HuH-7 (cell line): ENCODE measurements at places on chromosomes 1 and 21.

DNA sequence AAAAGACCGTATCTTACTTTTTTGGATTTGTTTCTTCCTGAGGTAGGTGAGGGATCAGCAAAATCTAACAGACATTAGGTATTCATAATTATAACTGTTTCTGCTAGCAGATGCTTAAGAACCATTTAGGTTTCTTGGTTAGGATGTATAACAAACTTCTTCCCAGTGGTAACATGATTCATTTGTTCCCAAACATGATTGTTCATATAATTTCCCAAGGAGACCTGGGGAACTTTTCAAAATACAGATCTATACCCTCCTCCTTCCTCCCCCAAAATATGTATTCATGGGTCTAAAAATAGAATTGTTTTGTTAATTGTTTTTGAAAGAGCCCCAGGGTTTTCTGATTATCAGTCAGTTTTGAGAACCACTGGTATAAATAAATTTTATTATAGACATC, 228.2 kb downstream of the COP1 start:
- DNase-seq: no peak

DNA sequence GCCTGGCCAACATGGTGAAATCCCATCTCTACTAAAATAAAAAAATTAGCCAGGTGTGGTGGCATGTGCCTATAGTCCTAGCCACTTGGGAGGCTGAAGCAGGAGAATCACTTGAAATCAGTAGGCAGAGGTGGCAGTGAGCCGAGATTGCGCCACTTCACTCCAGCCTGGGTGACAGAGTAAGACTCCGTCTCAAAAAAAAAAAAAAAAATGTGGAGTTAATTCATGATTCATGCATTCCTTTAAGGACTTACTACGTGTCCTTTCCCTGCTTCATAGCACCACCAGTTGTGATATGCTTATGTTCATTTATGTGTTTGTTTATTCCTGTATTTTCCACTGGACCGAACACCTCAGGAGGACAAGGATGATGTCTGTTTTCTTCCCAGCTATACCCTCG, 12.7 kb upstream of the PRELP start:
- DNase-seq: no peak

DNA sequence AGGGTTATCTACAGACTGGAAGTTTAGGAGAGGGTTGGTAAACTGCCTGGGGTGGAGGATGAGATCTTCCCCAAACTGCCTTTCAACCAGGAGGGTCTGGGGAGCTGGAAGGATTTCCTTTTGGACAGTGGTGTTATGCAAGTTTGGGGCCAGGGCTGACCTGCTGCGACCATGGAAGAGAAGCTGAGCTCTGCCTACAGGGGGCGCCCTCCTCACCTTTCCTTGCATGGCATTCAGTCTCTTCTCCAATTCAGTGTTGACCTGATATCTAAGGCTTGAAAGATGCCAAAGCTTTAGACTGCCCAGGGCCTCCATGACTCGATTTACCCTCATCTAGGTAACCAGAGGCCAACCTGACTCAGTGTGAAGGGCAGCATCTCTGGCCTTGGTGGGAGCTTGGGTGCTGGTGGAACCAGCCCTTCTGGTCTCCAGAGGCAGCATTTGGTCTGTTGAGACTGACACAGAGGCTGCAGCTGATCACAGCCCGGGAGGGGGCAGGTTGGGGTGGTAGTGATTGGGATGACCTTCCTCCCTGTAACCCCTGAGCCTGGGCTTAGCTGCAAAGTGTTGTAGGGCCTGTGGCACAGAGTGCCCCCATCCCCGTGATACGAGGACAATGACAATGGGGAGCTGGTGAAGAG, 170.0 kb downstream of the GRIK3 start:
- DNase-seq: no peak

GRCh38 chr1:226548256-226549093, at the start of gene STUM:
STUM (plus strand) TSS chr1:226548764; CDS start chr1:226548905, 141 bp downstream.
- DNase-seq: peak; percentile 57

GRCh38 chr21:32499249-32500055, 85.9 kb downstream of the TCP10L start:
- DNase-seq: no peak

DNA sequence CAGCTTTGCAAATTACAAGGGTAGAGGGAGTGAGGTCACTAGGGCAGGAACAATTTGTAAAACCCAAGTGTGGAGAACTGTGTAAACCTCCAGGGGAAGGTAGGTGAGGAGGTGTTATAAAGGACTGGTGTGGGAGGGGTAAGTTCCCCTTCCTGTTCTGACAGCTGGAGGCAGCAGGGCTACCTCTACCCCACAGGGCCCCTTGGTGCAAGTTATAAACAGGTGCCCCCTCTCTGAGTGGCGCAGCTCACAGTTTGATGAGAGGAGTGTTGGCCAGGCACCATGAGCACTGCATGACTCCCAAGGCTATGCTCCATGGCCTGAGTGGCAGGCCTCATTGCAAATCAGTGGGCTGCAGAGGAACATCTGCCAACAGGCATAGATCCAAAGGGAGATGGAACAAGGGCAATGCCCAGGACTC, 41.0 kb downstream of the MFSD2A start:
- DNase-seq: no peak

DNA sequence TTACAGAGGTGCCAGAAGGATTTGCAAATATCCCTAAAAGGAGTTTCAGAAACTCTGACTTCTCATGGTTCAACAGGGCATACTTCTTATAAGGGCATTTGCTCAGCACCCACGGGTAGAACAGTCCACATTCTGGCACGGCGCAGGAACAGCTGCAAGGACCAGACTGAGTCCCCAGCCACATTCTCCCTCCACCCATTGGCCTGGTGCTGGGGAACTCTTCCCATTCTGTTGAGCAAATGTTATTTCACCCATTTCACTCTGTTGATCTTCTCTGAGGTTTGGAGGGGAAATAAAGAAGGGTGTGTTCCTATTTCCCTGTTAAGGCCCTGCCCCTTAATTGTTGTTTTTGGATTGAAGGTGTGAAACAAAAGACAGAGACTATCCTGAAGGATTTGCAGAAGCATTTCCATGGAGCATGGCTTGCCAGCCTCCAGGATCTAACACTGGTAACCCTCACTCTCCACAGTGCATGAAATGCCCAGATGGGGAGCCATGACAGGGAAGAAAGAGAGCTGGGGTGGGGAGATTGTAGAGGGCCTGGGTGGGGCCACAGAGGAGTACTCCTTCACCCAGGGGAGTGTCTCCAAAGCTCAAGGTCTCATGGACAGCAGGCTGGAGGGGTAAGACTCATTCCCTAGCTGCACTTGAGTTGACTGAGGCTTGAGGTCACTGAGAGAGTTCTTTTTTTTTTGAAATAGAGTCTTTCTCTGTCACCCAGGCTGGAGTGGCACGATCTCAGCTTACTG, 35.0 kb downstream of the INAVA start:
- no peak for DNase-seq

- peak; percentile 38 for DNase-seq
Measured at GRCh38 chr1:230861489-230861888, 6.8 kb downstream of the C1orf198 start.

- DNase-seq: no peak
Measured at GRCh38 chr1:91844862-91845528, 41.0 kb downstream of the TGFBR3 start.

DNA sequence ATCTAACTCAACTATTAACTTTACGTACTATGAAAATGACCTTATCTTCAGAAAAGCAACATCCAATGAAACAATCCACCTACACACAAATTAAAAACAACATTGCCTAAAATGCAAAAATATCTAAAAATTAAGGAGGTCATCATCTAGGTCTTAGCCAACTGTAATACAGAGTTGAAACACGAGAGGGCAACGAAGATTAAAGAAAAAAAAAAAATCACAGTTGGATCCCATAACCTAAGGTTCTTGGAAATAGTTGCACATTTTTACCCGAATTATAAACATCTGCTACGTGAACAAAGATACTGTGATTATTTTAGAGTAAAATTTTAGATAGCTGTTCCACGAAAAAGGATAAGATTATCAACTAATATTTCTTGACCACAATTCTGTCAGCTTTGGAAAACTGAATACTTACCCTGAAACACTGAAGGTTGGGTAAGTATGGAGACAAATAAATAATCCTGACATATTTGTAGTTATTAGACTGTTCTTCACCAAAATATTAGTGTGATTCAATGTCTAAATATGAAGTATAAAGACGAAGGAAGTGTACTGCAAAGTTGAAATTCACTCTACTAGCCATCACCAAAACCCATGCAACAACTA, 88.0 kb upstream of the AK4 start:
- DNase-seq: peak; percentile 30

DNA sequence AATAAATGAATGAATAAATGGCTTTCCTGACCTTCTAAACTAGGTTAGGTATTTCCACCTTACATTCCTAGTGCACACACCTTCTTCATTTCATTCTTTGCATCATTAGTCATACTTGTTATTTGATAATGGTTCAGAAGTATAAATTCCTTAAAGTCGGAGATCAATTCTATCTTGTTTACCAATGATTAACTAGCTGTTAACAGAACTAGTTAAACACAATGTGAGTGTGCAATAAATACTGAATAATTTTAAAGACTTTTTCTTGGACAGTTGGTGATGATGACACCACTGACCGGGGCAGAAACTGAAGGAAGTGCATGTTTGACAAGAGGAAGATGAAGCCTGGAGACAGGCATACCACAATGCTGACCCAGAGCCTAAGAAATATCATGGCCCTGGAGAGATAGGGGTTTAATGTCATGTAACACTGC, 207.1 kb upstream of the DEPDC1 start:
- no peak for DNase-seq

DNA sequence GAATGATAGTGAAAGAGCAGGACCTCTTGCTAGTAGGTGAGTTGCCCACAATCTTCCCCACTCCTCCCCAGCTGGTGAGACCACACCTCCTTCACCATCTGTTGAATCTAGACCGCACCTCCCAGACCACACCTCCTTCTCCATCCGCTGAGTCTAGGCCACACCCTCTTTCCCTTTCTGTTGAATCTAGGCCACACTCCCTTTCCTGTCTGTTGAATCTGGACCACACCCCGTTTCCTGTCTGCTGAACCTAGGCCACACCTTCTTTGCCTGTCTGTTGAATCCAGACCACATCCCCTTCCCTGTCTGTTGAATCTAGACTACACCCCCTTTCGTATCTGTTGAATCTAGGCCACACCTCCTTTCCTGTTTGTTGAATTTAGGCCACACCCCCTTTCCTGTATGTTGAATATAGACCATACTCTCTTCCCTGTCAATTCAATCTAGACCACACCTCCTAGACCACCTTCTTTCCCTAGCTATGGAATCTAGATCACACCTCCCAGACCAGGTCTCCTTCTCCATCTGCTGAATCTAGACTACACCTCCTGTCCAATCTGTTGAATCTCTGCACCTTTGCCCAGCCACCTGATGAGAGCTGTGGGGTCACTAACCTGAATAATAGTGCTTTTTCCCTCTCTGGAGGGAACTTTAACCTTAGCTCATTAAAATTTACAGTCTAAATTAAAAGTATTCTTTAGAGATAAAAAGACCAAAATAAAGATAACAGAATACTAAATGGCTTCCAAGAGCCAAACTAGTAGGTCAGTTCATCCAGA, 116.3 kb downstream of the DAB1 start:
- peak; percentile 25 for DNase-seq

GRCh38 chr1:232923739-232924386, 26.5 kb upstream of the NTPCR start:
- no peak for DNase-seq

DNA sequence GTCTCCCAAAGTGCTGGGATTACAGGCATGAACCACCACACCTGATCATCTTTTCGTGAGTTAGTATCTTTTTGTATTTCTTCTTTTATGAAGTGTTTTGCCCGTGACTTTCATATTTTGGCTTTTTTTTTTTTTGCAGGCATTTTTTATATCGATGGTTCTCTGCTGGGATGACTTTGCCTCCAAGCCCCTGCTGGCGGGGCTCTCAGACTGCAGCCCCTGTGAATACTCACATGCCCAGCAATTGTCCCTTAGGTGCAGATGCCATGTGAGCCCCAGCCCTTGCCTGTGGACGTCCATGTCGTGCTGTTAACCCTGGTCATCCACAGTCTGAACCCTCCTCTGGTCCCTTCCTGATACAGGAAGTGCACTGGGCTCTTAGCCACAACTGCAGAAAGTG, 21.7 kb downstream of the CRYAA start:
- no peak for DNase-seq

DNA sequence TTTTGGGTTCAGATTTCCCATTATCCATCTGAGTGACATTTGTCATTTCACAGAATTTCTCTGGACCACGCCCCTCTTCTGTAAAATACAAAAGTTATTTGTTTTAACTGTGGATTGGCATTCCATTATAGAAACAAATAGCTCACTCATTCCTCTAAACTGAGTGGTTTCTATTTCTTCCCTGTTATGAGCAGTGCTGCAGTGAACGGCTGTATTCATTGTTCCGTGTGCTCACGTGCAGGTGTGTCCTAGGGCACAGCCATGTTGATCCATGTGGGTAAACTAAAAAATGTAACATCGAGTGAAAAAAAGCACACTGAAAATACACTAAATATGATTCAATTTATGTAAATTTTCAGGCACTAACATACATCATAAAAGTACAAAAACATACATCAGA, 27.0 kb upstream of the IL12RB2 start:
- no peak for DNase-seq

DNA sequence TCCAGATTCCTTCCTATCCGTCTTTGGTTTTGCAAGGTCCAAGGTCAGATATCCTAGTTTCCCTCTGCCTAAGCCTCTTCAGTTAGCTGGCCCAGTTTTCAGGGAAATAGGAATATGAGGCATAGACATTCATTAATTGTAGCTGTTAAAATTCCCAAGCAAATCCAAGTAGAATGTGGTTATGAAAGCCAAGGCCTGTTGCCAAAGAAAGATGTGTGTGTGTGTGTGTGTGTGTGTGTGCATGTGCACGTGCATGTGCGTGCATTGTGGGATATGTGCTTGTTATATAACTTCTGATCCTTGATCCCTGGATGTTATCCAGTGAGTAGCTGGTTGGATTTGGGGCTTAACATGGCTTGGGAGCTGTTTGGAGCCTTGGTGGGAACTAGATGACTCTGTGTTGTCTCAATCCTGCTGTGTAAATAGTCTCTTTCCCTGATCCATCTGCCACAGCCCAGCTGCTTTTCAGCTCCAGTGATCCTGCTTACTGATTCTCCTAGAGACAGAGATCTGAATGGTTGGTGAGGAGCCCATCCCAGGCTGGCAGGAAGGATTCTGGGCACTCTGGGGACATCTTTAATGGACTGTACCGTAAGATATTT, 70.6 kb upstream of the GCLM start:
- DNase-seq: no peak

- DNase-seq: no peak
Measured at GRCh38 chr21:28253961-28254360, 738.7 kb downstream of the LTN1 start.

GRCh38 chr1:177849579-177850290, 120.1 kb downstream of the SEC16B start:
- no peak for DNase-seq

DNA sequence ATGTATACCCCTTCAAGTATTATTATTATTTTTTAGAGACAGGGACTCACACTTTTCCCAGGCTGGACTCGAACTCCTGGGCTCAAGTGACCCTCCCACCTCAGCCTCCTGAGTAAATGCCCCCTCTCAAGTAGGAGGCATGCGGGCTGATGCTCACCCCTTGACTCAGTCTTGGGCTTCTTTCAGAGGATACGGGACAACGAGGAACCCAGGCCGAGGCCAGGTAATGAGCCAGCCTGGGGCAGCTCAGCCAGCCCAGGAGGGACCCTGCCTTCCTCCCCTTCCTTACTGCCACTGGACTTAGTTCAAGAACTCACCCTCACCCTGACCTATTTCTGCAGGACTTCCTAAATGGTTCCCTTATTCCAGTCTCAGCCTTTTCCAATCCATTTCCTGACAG, 198.0 kb upstream of the MAP1LC3C start:
- no peak for DNase-seq
